ENCODE measurements at places on chromosomes 2 and 18.

DNA sequence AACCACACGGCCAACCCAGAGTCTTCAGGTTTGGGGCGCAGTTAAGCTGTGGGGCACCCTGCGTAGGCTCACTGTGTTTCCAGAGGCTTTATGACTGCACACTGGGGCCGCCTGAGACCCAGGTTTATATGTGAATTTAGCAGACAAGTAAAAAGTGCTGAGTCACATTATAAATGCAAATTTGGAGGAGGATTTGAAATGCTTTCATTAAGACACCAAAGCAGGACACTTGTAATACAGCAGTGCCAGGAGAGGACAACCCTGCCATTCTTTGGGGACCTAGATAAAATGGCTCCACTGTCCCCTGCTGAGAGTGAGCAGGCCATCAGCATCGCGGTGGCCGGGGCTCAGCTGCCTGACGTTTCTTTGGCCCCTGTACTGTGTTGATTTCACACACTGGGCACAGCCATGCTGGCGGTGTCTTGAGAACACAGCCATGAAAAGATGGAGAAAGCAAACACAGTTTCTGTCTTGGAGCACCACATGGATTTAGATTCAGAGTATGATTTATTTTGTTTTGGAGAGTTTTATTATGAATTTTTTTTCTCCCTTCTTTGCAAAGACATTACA is 10.2 kb downstream of the ACKR3 start:
- DNase-seq: no peak

DNA sequence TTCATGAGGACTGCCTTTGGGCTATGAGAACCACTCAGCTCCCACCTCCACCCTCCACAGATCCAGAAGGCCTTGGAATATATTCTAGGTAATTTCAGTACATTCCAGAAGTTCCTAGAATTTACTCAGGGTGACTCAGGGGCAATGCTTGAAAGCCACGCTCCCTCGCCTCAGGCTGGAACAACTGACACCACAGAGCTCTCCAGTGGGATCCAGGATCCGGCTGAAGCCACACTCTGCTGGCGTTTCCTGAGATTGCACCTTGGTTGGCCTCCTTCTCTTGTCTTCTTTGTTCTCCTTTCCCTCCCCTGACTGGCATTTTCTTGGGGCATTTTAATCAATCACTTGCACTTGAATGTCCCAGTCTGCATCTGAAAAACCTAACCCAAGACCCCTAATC is 92.6 kb upstream of the KCNE4 start:
- DNase-seq: no peak

GRCh38 chr2:101111917-101112771 is 39.0 kb downstream of the TBC1D8 start:
- no peak for DNase-seq

- DNase-seq: no peak
Observed at GRCh38 chr18:39591649-39592048, 2026.1 kb upstream of the CELF4 start.

DNA sequence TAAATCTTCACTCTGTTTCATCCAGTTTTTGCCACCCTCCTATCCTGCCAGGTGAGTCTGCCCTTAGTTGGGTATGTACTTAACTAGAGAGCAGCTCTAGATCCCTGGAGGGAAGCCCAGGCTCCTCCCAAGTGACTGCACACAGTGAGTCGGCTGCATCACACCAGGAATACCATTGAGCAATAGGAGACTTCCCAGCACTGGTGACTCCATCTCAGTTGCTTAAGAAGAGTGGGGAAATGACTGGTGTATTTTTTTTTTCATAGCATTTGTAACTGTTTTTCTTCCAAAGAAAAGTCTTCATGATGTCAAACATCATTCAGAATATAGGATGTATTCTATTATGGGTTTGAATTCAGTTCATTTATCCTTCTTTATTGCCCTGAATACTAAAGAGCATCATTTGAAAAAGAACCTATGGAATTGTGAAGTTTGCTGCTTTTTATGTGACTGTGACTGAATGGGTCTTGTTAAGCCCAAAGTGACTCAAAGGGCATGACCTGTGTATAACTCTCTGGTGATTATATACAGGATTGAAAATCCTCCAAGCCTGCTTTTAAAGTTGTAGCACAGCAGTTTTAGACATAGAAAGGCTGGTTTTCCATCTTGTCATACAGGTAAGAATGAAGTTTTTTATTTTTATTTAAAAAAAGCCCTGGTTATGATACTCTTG is 84.3 kb downstream of the MAP3K20 start:
- peak; percentile 90 for DNase-seq

DNA sequence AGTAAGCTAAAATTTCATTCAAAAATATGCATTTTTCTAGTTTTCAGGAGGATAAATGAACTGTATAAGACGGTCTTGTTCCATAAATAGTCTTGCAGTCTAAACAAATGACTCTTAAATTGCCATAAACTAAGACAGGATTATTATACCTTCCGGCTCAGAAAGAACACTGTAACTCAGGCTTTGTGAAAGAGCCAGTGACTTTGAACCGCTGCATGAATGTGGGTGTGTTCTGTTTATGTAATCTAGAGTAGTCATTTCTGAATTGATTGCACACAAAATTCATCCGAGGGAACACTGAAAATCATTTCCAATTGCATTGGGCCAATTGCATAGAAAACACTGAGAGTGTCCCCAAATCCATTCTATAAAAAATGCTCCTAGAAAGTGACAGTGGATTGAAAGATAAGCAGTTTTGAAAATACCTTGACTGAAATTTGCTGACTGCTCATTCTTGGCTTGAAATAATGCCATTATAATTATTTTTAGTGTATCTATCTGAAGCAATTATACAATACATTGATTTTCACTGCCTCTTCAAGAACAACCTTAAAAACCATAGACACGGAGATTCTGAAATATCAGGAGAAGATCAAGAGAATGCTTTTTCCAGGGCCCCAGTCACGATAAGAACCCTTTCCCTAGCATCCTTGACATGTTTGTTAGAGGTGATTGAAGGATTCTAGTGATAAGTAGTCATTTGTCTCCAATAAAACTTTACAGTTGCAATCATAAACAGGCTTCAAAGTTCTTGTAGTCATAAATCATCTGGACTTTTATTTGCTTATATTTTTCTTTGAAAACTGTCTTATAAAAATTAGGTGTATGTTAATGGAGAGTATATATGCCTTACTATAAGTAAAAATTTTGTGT is 55.4 kb downstream of the CNTNAP5 start:
- no peak for DNase-seq

- DNase-seq: no peak
Observed at GRCh38 chr2:179141206-179141605, 91.3 kb upstream of the CCDC141 start.

DNA sequence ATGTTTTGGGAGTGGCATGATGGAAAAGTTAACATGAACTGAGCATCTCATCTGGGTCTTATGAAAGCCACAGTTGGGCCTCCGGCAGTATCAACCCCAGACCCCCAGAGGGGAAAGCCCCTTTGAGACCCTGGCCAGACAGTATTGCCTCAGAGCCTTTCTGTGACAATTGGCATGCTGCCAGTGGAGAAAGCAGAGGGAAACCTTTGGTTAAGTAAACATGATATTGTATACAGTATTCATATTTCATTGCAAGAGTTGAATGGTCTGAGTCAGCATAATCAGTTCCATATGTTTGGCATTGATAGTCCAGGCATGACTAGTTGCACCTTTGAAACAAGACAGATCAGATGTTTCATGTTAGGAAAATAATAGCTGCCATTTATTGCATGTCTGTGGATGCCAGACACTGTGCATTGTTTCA is 20.0 kb downstream of the MERTK start:
- no peak for DNase-seq

DNA sequence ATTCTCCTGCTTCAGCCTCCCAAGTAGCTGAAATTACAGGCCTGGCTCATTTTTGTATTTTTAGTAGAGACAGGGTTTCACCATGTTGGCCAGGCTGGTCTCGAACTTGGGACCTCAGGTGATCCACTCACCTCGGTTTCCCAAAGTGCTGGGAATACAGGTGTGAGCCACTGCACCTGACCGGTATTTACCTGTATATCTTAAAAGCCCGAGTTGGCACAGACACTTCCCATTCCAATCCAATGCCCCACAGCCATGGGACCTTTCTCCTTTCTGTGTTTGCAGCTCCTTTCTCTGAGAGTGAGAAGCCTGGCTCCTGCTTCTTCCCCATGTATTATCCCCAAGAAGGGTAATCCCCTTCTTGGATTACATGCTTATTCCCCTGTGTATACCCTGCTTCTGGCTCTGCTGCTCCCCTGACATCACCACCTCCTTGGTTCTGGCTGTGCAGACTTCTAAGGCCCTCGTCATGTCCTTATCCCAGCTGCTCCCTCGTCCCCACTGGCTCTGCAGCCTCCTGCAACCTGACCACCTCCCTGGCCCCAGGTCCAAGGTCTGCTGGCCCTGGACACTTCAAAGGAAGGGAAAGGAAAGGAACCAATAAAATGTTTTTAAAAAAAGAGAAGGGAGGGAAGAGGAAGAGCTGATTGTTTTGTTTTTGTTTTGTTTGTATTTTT is 52.8 kb downstream of the INPP5D start:
- DNase-seq: peak; percentile 18

DNA sequence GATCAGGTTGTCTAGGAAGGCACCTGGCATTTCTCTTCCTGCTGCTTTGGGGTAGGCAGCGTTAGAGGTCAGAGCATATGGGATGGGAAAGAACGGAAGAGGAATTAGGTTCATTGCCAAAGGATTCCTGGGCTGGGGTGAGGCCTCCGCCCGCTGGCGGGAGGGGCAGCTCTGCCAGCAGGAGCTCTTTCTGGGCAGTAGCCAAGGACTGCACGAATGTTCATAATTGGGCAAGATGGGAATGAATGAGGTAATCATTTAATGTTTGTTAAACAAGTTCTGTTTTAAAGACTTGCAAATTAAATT is 253.9 kb downstream of the AGAP1 start:
- no peak for DNase-seq

- DNase-seq: no peak
Observed at GRCh38 chr18:47587587-47587986, 336.1 kb upstream of the SKOR2 start.

DNA sequence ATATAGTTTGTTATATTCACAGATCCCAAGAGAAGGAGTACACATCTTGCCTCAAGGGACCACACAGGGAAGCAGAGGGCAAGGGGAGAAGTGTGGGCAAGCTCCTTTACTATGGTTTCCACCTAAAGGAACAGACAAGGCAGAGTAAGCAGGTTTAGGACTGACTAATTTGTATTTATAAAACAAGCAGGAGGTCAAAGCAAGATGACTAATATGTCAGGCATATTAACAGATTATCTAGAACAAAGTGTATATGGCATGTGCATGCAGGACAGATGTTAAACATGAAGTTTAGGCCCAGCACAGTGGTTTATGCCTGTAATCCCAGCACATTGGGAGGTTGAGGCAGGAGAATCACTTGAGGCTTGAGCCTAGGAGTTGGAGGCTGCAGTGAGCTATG is 3.7 kb upstream of the LRP2 start:
- DNase-seq: no peak

DNA sequence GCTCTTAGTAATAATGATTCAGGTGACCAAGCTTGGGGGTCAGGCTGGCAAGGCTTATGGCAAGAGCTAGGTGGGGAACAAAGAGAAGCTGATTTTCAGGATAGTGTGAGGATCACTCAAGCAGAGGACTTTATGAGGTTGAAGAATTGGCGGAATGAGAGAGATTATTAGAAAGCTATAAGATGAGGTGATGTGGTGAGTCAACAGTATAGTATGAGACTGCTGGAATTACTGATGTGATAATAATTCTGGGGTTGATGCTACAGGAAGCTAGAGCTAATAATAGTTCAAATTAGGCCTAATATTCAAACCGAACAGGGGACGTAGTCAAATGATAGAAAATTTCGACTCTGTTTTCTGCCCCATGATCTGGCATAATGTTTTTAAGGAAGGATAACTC is 2115.3 kb upstream of the PIK3C3 start:
- no peak for DNase-seq

GRCh38 chr2:214328941-214329340 is 81.9 kb upstream of the VWC2L start:
- no peak for DNase-seq

- DNase-seq: no peak
Observed at GRCh38 chr2:64289251-64289650, 145.0 kb upstream of the PELI1 start.

- no peak for DNase-seq
Observed at GRCh38 chr18:59681521-59682004, 15.7 kb downstream of the CCBE1 start.

DNA sequence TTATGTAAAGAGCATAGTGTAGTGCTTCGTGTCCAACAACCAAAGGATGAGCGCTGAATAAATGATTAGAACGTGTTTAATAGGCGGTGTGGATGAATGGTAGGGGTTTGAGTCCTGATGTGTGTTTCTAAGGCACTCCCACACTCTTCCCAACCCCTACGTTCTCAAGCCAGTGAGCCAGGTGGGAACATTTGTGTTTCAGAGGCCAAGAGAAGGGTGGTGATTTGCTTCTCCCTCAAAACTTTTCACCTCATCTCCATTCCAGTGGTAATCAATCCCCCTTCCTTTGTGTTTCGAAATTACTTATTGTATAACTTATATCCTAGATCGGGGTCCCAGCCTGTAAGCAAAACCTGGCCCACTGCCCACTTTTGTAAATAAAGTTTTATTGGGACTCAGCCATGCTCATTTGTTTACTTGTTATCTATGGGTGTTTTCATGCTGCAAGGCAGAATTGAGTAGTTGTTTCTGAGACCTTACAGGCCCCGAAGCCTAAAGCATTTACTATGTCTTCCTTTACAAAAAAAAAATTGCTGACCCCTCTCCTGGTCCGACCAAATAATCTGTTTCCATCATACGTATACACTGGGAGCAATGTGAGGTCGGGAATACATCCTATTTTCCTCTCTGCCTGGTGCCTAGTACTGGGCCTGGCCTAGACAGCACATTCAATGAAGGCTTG is 150.8 kb upstream of the MYCN start:
- DNase-seq: no peak

- DNase-seq: peak; percentile 30
Observed at GRCh38 chr2:72026819-72027425, 120.7 kb downstream of the CYP26B1 start.

GRCh38 chr2:102460467-102460866 is 12.6 kb upstream of the SLC9A4 start:
- no peak for DNase-seq

GRCh38 chr18:906416-907114 is 1.9 kb downstream of the ADCYAP1 start:
- no peak for DNase-seq

- no peak for DNase-seq
Observed at GRCh38 chr2:163556511-163556910, 179.3 kb downstream of the FIGN start.

- DNase-seq: no peak
Observed at GRCh38 chr2:9820020-9820973, 23.0 kb upstream of the TAF1B start.

DNA sequence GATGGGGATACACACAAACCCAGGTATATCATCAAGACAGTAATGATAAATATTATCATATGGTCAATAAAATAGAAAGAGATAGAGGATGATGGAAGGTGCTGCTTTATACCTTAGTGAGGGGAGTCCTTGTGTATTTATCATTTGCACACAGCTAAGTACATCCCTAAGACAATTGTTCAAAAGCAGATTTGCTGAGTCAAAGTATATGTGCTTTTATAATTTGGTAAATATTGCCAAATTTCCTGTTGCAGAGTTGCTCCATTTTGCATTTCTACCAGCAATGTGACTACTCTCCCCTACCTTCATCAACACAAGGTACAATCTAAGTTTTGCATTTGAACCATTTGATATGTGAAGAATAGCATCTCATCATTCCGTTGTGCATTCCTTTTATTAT is 22.6 kb upstream of the PLEK start:
- no peak for DNase-seq

GRCh38 chr2:159561786-159562185 is 54.6 kb downstream of the BAZ2B start:
- no peak for DNase-seq
